Suppressor macrophage treated with lipopolysaccharide for 4 hours (primary cell): ENCODE measurements at places on chromosomes 11 and 22.

DNA sequence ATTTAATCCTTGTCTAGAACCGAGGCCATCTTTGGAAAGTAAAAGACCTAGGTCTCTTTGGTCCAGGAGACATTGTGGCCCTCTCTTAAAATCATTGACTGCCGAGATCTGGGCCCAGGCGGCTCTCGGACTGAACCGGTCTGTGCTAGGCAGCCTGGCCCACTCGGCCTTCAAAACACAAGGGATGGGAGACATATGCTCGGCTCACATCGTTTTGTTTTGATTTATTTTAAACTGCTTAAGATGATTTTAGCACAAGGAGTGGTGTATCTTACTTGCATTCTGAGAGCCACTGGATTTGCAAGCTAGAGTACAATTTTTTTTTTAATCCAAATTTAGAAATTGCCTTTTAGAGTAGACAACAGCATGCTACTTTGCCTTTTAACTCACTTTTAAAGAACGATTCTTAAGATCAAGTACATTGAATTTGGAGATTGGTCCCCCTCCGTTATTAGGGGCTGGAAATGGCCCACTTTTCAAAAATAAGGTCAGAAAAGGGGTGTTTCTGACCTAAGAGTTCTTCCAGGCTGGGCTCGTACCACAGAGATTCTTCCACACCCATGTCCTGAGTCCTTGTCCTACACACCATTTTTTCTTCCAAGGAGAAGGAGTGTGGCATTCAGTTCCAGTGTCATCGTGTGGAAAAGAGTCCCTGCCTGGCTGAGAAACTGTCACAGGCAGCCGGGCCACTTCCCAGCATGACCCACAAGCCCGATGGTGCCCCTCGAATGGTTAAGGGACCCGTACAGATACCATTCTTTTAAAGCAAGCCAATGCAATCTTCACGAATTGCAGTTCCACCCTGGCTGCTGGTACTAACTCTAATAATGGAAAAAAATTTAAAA is 80.5 kb upstream of the WNT7B start:
- DNase-seq = no peak

- no peak for DNase-seq
These were observed 77.7 kb downstream of the ME3 start for GRCh38 chr11:86594746-86595145.

GRCh38 chr22:22735695-22736611 is 91.5 kb downstream of the GGTLC2 start:
- no peak for DNase-seq

- peak; percentile 87 for DNase-seq
These were observed 20.0 kb downstream of the TREH start for GRCh38 chr11:118659314-118659952.

DNA sequence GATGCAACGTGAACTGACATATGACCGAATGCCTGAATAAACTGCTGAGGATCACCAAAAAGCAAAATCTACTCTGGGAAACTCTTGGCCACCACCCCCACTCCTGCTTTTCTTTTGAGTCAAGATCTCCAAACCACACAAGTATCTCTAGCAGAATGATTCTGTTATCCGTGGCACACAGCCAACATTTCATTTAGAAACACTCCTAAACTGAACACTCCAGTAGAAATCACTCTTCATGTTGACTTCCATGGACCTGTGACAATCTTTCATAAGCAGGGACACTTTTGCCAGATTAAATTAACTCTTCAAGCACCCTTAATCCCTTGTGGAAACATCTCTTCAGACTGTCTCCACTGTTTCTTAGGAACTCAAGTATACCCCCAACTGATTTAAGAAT is 44.4 kb downstream of the VSIG10L2 start:
- no peak for DNase-seq

GRCh38 chr22:44127356-44127755 is 53.4 kb upstream of the PARVG start:
- peak; percentile 61 for DNase-seq

DNA sequence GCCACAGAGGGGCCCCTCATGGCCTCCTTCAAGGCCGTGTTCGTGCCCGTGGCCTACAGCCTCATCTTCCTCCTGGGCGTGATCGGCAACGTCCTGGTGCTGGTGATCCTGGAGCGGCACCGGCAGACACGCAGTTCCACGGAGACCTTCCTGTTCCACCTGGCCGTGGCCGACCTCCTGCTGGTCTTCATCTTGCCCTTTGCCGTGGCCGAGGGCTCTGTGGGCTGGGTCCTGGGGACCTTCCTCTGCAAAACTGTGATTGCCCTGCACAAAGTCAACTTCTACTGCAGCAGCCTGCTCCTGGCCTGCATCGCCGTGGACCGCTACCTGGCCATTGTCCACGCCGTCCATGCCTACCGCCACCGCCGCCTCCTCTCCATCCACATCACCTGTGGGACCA is 10.0 kb downstream of the CXCR5 start:
- DNase-seq = no peak

- DNase-seq = no peak
These were observed 554 bp upstream of the NECTIN1 start for GRCh38 chr11:119729581-119729927.

- no peak for DNase-seq
These were observed 25.8 kb downstream of the QSER1 start for GRCh38 chr11:32918427-32918826.

DNA sequence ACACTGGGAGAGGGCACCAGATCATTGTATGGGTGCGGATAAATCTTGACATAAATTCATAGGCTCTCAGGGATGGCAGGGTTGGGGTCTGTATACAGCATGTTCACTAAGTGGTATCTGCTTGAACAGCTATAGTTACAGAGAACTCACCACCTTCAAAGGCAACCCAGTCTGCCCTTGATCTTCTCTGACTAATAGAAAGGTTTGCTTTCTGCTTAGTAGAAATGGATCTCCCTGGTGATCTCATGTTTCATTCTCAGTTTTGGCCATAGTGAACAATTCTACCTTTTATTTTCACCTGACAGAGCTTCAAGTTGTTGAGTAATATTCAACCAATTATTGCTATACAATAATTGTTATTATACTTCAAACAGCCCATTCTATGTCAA is 32.4 kb downstream of the CNTF start:
- no peak for DNase-seq

- no peak for DNase-seq
These were observed 16.0 kb downstream of the PARVG start for GRCh38 chr22:44196731-44197131.

- DNase-seq = no peak
These were observed 432.4 kb upstream of the LUZP2 start for GRCh38 chr11:24064309-24064903.

DNA sequence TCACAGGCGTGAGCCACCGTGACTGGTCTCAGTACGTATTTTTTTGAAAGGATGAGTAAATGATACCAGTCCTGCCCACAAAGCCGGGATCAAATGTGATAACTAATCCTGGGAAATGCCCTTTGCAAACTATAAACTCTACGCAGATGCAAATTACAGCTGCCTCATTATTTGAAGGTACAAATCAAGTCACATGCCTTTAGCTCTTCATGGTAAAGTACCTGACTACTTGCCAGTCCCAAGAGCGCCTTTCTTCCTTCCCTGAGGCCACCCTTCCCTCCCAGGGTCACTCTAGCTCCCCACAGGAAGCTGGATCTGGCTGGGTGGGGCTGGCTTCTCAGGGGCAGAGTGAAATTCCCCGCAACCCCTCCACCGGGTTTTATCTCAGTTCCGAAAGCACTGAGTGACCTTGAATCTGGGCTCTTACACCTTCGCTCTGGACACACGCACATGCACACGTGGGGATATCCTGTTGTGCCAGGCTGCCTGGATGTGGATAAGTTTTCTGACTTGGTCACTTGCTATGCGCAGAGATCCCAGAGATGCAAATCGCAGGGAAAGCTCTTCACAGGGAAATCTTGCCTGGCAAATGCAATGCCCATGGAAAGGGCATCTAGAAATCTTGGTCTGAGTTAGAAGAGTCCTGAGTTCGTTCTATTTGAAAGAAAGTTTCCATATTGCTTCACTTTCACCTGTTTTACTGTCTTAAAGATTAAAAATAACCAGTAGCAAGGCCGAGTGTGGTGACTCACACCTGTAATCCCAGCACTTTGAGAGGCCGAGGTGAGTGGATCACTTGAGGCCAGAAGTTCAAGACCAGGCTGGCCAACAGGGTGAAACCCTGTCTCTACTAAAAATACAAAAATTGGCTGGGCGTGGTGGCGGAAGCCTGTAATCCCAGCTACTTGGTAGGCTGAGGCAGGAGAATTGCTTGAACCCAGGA is 8.5 kb downstream of the A4GALT start:
- DNase-seq = no peak

- DNase-seq = peak; percentile 65
These were observed 10.4 kb downstream of the PACSIN2 start for GRCh38 chr22:43004362-43005035.

GRCh38 chr11:97140885-97141494 is 751.2 kb downstream of the JRKL start:
- no peak for DNase-seq

- no peak for DNase-seq
These were observed 3.6 kb upstream of the ME3 start for GRCh38 chr11:86676010-86676409.

- no peak for DNase-seq
These were observed 141.7 kb upstream of the CHORDC1 start for GRCh38 chr11:90364527-90364926.

DNA sequence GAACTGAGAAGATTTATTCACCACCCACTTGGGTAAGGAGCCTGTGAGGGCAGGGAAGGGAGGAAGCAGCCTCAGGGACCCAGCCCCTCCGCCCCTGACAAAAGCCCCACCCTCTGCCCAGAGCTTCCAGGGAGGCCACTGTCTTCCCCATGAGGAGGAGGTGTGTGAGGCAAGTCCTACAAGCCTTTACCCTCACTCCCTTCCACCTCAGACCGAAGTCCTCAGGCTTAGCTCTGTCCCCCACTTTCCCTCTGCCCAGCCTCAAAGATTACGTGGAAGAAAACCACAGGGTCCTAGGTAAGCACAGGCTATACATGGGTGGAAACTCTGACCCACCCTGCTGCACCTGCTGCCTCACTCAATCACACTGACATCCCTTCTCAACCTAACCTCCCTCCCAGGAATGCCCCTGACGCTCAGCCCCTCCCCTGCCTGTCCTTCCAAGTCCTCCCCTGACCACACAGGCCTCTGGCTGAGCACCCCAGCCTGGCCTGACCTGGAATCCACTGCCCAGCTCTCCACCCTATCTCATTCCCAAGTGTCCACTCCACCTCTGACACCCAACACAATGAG is 3.6 kb upstream of the ARAP1 start:
- DNase-seq = no peak

DNA sequence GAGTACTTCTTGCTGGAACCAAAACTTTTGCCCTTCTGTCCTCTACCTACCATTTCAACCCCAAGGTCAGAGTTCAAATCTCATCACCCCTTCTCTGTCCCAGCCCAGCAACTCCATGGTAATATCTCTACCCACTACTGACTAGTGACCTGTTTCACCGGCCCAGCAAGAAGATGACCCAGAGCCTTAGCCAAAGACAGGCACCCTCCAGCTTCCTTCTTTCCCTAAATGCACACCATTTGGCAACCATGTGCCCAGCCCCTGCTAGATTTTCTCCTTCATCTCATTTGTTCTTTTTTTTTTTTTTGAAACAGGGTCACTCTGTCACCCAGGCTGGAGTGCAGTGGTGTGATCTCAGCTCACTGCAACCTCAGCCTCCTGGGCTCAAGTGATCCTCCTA is 14.9 kb downstream of the ARAP1 start:
- DNase-seq = no peak

GRCh38 chr11:32478277-32478731 is 43.0 kb upstream of the WT1 start:
- no peak for DNase-seq
